Activated CD4-positive, alpha-beta T cell treated with anti-CD3 and anti-CD28 coated beads, Interleukin-2, amount 10 ng/mL, durations not matched to agents 7 days and 5 days (primary cell): ENCODE measurements at places on chromosomes 7 and 10. TPM values are rescaled to one million over a fixed set of nuclear protein-coding genes. Genes with fewer than 3 reads are reported as not detected.
A peak's percentile ranks its signal among the peaks of the same experiment; 100 is the strongest.

- no peaks in the 10 kb centered on the region for H3K36me3 ChIP-seq
- no peak overlapping the region for H3K4me3 ChIP-seq
- DNase-seq = no peak
- H3K27ac ChIP-seq = no peak overlapping the region
- H3K4me1 ChIP-seq = peaks cover 13% of the 10 kb centered on the region
- no peaks in the 10 kb centered on the region for H3K27me3 ChIP-seq
Measured at GRCh38 chr10:78539247-78539766, 505.6 kb downstream of the RPS24 start.

The LRRN3 gene
- total RNA-seq = 211 TPM

The AASS gene
- total RNA-seq = 0.62 TPM

DNA sequence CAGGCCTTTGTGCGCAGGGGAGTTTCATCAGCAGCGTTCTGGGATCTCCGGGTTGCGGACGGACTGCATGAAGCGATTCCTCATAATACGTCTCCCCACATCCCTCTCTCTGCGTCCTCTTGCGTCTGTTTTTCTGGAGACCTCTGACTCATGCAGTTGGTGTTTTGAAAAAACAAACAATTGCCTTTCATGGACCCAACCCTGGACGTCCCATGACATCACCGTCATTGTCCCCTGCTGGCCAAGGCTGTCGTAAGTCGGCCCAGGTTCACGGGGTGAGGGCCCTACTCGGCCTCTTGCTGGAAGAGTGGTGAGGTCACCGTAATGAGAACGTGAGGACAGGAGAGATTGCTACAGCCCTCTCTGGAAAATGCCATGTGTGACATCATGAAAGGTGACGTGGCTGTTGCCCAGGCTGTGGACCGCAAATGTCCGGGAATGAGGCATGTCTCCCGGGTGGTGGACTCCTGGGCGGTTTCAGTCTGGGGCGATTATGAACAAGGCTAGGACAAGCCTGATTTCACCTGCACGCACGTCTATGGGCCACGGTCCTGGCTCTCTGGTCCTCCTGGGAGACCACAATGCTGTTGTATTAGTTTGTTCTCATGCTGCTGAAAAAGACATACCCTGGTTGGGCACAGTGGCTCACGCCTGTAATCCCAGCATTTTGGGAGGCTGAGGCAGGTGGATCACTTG is 9.8 kb upstream of the MAFK start:
- no peaks in the 10 kb centered on the region for H3K36me3 ChIP-seq
- no peak for DNase-seq
- no peak overlapping the region for H3K27ac ChIP-seq
- peaks cover 6% of the 10 kb centered on the region for H3K27me3 ChIP-seq
- no peak overlapping the region for H3K4me3 ChIP-seq

DNA sequence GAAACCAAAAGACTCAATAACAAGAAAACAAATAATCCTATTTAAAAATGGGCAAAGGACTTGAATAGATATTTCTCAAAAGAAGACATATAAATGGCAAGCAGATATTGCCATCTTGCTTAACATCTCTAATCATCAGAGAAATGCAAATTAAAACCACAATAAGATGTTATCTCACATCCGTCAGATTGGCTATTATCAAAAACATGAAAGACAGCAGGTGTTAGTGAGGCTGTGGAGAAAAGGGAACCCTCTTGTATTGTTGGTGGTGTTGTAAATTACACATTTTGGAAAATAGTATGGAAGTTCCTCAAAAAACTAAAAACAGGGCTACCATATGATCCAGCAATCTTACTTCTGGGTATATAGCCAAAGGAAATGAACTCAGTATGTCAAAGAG is 25.7 kb downstream of the OPALIN start:
- H3K27ac ChIP-seq = no peak overlapping the region
- peaks cover 16% of the 10 kb centered on the region for H3K27me3 ChIP-seq
- no peaks in the 10 kb centered on the region for H3K36me3 ChIP-seq
- DNase-seq = no peak

GRCh38 chr7:147540743-147541142 is 1049.8 kb upstream of the C7orf33 start:
- H3K27ac ChIP-seq = no peak overlapping the region
- H3K4me3 ChIP-seq = no peak overlapping the region
- H3K4me1 ChIP-seq = no peaks in the 10 kb centered on the region
- H3K36me3 ChIP-seq = no peaks in the 10 kb centered on the region

The NANOS1 gene
- 0.12 TPM for total RNA-seq

DNA sequence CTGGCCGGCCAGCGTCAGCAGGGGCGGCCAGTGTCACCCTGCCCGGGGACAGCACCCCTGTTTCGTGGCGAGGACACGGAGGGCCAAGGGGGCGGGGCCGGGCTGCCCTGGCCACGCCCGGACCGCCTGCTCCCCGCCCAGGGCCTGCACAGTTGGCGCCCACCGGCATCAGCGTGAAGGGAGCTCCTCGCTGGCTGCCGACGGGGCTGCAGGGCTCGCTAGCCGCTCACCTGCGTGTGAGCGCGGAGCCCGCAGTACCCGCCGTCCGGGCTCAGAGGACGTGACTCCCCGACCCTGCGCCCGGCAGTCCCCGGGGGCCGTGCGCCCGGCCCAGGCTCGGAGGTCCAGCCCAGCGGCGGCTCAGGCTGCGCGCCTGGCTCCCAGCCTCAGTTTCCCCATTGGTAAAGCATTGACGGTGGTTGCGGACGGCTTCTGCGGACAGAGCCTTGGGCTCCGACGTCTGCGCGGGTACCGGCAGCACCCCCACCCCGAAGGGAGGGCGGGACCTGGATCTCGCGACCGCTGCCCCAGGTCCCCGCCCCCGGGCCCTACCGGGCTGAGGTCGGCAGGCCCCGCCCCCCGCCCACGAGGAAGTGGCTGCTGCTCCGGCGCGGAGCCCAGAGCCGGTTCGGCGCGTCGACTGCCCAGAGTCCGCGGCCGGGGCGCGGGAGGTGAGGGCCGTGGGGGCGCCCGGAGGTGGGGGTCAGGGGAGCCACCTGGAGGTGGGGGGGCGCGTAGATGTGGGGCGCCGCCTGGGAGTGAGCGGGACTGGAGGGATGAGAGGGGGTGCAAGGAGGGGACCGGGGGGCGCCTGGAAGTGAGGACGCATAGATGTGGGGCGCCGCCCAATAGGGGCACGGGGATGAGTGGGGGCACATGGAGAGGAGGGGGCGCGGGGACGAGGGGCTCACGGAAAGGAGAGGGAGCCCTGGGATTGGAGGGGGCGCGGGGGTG is at the start of gene ARPC1B:
ARPC1B (plus strand) TSS at position 620 of the 954 bp plus-strand sequence. CDS start 10,985 bp downstream, outside the sequence.
- H3K27me3 ChIP-seq = no peaks in the 10 kb centered on the region
- H3K4me1 ChIP-seq = peaks cover 43% of the 10 kb centered on the region
- H3K27ac ChIP-seq = peak within 1 kb of the TSS; percentile 81
- H3K4me3 ChIP-seq = peak within 1 kb of the TSS; percentile 75
- DNase-seq = peak; percentile 85

DNA sequence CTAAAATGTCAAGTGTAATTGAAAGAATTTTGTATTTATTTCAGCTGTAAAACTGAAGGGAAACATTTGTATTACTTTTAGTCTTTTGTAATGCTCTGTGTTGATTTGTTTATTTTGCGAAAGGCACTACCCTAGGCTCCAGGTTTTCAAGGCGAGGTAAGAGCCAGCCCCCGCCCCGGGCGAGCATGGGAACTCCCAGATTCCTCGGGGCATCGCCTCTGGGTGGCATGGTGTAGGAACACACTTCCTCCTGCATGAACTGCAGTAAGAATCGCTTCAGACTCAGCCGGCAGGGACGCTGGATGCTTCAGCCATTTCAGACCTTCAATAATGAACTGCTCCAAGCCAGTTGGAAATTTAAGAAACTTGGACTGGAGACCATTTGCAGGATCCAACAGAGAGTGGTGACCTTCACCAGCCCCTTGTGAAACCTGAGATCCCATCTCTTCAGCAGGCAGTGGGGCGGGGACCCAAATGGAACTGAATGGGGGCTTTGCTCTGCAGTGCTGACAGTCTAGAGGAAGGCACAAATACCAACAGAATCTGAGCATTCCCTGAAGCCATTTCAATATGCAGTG is 544.3 kb upstream of the MGMT start:
- H3K36me3 ChIP-seq = no peaks in the 10 kb centered on the region
- H3K4me1 ChIP-seq = peaks cover 4% of the 10 kb centered on the region
- no peak overlapping the region for H3K4me3 ChIP-seq
- no peak overlapping the region for H3K27ac ChIP-seq
- DNase-seq = no peak

- peaks cover 4% of the 10 kb centered on the region for H3K27me3 ChIP-seq
- DNase-seq = no peak
- no peak overlapping the region for H3K27ac ChIP-seq
- H3K4me3 ChIP-seq = no peak overlapping the region
- no peaks in the 10 kb centered on the region for H3K4me1 ChIP-seq
- H3K36me3 ChIP-seq = no peaks in the 10 kb centered on the region
Measured at GRCh38 chr10:83942410-83942809, 196.9 kb upstream of the GHITM start.

DNA sequence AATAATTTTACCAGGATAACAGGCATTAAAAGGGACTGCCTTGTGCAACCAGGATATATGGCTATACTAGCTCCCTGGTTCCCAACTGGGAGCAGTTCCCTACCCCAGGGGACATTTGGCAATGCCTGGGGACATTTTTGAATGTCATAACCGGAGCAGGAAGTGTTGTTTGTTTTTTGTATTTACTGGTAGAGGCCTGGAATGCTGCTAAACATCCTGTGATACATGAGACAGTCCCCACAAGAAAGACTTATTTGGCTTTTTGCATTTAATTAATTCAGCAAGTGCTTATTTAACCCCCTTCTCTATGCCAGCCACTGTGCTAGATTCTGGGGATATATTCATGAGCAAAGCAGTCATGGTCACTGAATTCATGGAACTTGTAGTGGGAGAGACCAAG is 181.2 kb downstream of the BBS9 start:
- no peaks in the 10 kb centered on the region for H3K27me3 ChIP-seq
- no peak for DNase-seq
- no peaks in the 10 kb centered on the region for H3K4me1 ChIP-seq
- H3K4me3 ChIP-seq = no peak overlapping the region

DNA sequence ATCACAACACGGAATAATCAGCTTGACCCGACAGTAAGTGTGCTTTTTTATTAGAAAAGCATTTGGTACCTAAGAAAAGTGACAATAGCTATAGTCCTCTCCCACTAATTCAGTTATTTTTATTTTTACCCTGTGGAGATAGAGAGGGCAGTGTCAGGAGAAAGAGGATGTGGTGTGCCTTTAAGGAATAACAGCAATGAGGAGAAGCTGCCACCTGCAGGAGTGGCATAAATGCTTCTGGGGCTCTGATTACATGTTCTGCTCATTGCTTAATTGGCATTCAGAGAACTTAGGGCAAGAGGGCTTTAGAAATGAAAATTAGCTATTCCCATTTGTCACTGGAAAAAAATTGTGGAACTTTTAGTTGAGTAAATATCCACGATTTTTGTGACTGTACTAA is 60.1 kb downstream of the DENND11 start:
- no peaks in the 10 kb centered on the region for H3K4me1 ChIP-seq
- no peak for DNase-seq
- peaks cover 3% of the 10 kb centered on the region for H3K36me3 ChIP-seq
- no peaks in the 10 kb centered on the region for H3K27me3 ChIP-seq
- H3K4me3 ChIP-seq = no peak overlapping the region
- H3K27ac ChIP-seq = no peak overlapping the region

DNA sequence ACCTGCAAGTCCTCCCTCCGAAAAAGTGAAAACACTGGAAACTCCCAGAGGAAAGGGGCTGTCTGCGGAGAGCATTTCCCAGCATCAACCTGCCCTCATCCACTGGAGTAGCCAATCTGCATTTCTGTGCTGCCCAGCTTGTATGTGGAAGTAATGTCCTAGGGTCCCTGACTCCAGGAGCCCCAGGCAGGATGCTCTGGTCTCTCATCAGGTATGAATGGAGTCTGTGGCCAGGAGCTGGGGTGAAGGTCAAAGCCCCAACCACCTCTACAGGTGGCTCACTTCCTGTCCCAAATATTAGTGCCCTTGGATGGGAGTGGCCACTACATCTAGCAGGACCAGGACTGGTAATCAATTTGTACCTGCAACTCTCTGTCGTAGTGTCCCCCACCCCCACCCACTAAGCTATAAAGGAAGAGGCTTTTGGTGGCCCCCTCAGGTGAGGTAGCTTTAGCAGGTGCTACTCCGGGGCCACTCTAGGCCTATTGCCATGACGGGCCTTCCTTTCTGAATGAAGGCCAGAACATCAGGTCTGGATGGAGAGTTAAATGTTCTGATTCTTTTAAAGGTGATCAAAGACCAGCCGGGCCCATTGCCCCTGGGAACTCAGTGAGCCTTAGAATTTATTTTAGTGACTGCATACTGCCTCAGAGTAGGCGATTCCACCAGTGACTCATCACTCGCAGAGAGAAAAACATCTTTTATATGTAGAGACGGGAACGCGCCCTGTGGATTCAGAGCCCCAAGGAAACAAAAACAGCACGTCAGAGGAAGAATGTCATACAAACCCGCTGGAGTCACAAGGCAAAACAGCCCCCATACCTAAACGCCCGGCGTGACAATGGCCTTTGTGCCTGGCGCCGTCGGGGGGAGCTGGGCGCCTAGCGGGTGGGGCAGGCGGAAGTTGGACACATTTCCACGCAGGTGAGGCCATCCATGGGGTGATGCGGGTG is 13.0 kb downstream of the EN2 start:
- H3K27me3 ChIP-seq = peaks cover 82% of the 10 kb centered on the region
- no peak for DNase-seq
- no peak overlapping the region for H3K4me3 ChIP-seq
- peaks cover 3% of the 10 kb centered on the region for H3K4me1 ChIP-seq

The PON3 gene
- not detected for total RNA-seq

The ITIH2 gene
- total RNA-seq = not detected

- no peak for DNase-seq
- no peaks in the 10 kb centered on the region for H3K36me3 ChIP-seq
- H3K4me1 ChIP-seq = no peaks in the 10 kb centered on the region
- H3K4me3 ChIP-seq = no peak overlapping the region
- H3K27me3 ChIP-seq = peaks cover 35% of the 10 kb centered on the region
Measured at GRCh38 chr10:45278860-45279498, 36.4 kb downstream of the OR13A1 start.

DNA sequence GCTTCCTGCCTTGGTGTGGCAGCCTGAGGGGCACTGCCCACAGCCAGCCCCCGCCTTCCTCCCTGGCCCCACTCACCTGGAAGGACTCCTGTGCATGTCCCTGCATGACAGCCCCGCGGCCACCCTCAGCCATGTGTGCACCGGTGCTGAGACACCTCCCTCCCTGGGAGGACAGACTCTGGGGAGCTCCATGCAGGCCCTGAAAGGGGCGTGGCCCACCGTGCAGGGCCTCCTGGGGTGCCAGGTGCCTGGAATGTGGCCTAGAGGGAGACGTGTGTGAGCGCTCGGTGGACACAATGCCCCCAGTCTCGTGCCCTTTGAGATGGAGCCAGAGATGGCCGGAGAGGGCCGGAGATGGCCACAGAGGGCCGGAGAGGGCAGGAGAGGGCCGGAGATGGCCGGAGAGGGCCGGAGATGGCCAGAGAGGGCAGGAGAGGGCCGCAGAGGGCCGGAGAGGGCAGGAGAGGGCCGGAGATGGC is 59.1 kb upstream of the PPP2R2D start:
- no peak for DNase-seq
- no peak overlapping the region for H3K4me3 ChIP-seq
- no peak overlapping the region for H3K27ac ChIP-seq
- no peaks in the 10 kb centered on the region for H3K4me1 ChIP-seq
- no peaks in the 10 kb centered on the region for H3K36me3 ChIP-seq
